Stimulated activated CD4-positive, alpha-beta T cell treated with anti-CD3 and anti-CD28 coated beads, Interleukin-1b, Interleukin-23, amount 100 ng/mL, for 1 hour (primary cell): ENCODE measurements at places on chromosomes 7 and 10.

DNA sequence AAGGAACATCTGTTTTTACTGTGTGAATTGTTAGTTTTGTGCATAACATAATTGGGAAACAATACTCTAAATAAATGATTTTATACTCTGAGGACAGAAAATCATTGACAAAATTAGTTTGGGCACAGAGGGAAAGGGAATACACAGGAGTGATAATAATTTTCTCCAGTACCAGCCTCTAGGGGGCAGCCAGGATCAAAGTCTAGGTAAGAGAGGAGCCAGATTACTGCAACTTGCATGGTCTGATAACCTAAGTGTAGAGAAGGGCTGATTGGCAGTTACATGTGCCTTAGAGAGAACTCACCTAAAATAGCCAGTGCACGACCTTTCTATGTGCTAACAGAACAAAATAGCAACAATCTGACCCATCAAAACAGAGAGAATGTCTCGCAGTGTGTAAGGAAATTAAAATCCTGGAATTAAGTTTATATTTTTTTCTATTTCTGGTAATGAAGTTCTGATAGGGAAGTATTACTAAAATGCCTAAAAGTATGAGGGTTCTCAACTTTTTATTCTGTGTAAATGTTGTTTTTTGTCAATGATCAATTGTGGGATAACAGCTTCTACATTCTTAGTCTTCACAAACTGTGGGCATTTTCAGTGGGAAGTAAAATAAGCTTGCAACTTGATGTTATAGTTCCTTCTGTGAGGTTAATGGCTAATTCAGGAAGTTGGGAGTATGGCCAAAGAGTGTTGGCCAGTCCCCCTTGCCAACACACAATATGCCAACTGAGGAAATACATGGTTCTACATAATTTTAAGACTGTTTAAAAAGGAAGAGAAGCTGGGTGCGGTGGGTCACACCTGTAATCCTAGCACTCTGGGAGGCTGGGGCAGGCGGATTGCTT lies 66.4 kb downstream of the EXOC6 start:
- DNase-seq: peak; percentile 16

- DNase-seq: peak; percentile 60
Observed at GRCh38 chr7:44638611-44639557, 32.5 kb downstream of the OGDH start.

GRCh38 chr10:5648494-5649457 lies 17.6 kb downstream of the ASB13 start:
- DNase-seq: no peak

DNA sequence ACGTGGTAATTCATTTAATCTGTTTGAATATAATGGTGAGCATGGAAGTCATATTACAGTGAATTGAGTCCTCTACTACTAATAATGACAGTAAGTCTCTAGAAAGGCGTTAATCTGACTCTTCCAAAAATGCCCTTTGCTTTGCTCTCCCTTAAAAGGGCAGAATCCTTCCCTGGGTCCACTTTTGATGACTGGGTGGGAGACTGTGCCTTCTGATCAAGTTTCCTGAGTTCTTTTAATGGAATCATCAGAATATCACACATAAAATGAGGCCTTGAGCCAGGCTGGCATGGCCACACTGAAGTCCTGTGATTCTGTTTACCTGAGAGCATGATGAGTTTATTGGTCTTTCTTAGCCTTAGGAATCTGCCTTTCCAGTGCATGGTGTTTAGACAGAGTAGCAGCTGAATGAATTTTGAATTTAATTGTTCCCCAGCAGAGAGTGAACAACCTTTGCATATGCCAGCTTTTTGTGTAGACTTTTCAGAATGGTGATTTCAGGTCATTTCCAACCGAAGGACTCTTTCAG lies 33.3 kb downstream of the PAPSS2 start:
- no peak for DNase-seq

DNA sequence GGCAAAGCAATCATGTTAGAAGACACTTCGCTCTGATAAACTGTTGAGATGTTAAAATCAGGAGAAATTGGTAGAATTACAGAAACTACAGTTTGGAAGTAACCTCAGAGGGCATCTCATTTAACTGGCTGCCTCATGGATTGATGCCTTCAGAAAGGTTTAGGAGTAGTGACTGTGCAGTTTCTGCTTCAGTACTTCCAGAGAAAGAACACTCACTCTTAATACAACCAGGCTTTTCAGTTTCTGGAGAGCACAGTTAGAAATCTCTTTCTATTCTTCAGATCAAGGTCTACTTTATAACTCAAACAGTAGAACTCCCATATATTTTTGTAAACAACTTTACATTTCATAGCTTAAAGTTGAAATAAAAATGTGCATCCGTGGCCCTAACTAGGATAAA lies 1358.9 kb upstream of the LRRTM3 start:
- no peak for DNase-seq

GRCh38 chr7:137873979-137874777 lies 27.4 kb upstream of the DGKI start:
- no peak for DNase-seq

DNA sequence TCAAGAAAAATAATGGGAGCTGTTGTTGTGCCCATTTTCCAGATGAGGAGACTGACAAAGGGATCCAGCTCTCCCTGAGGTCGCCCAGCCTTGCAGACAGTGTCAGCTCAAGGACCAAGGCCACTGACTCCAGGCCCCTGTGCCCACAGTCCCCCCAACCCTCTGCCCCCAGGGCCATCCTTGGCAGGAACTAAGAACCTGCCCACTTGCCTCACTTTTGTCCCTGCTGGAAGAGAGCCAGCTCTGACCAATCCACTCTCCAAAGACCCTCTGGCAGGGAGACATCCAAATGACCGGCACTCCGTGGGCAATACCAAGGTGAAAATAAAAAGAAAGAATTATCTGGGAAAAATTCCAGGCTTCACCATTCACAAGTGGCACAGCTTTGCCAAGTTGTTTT lies 101.3 kb downstream of the TCERG1L start:
- no peak for DNase-seq

- no peak for DNase-seq
Observed at GRCh38 chr10:15112657-15113056, 15.5 kb downstream of the RPP38 start.

DNA sequence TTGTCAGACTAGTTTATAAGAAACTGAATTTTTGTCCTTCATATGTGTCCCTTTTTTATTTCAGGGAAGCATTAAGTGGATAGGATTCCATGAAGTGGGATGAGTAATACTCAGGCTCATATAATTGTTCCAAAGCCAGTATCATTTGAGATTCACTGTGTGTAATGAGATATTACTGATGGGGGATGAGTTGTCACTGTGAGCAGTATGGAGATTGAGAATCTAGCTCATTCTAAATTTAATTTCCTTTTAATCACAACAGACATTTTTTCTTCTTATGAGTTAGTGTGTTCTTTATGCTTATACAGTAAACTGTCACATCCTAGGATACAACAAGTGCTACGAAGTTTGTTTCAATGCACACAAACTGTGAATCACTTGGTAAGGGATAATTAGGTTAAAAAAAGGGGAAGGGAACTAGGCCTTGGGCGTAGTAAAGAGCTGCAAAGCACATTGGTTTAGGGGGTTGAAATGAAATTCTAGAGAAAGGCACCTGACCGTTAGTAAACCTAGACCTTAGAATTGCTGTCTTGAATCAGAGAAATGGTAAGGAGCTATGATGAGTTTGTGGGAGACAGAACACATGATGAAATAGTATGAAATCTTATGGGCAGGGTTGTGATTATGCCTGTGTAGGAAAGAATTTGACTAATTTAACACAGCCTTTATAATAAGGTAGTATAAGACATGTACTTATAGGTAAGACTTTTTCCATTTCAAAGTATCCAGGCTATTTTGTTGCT lies 153.4 kb downstream of the MLLT10 start:
- no peak for DNase-seq

DNA sequence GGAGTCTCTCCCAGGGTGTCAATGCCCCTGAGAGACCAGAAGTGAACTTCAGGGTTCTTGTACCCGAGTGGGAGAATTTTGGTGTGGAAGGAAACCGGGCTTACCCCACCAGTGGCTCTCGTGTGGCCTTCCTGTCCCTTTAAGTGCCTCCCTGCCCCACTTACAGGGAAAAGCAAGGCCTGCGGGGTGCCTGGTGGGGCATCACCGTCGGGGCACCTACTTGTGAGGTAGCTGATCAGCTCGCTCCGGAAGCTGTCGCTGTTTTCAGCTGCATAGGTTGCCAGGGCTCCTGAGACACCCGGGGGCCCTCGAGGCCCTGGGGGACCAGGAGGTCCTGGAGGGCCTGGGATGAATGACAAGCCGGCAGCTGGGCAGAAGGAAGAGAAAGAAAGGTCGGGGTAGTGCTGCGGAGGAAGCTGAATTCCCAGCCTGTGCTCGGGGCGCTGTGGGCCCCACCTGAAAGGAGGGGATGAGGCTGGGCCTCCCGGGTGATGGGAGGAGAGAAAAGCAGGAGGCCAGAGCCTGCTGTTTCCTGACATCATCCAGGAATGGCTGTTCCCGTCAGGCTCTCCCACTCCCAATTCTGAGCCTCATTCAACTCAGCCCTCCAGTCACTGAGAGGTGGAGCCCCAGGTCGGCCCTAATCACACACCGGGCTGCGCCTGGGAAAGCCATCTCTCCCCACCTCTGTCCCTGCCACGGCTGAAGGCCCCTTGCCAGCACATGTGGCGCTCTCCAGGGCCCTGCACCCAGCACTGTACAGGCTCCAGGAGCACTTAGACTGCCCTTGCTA lies 51.1 kb downstream of the COL17A1 start:
- no peak for DNase-seq

DNA sequence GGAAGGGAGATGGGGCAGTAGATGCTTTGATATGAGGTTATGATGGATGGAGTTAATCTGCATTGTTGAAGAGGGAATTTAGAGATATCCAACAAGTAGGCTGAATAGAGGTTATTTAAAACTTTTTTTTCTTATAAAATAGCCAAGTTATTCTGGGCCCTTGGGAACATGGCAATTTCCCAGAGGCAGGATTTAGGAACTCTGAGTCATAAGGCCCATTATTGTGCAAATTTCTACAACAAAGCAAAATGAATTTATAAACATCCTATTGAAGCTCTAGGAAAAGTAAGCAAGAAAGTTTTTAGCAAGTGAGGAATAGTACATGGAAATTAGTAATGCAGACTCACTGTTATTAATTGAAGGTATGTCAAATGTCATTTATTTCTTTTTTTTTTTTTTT lies 160.9 kb upstream of the NPY start:
- no peak for DNase-seq

DNA sequence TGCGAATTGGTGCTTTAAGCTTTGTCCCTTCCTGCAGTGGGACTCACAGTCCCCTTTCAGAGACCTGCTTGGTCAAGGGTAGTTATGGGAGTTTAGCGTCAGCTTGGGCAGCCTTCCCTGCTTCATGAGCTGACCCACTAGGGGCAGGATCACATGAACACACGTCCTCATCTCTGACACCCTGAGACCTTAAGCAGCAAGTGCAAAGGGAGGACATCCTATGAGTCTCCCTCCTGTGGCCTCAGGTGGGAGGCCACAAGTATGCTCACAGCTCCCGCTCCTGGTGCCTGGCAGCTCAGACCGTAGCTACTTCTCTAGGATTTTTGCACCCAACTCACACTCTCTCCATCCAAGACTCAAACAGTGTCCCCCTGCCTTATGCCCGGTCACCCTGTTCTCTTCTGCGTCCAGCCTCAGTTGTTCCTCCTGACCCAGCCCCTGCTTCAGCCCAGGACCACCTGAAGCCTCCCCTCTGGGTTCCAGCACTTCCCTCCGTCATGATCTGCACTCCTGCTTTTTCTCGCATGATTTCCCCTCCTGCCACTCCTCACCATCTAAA lies 136.6 kb upstream of the FAM20C start:
- DNase-seq: no peak

DNA sequence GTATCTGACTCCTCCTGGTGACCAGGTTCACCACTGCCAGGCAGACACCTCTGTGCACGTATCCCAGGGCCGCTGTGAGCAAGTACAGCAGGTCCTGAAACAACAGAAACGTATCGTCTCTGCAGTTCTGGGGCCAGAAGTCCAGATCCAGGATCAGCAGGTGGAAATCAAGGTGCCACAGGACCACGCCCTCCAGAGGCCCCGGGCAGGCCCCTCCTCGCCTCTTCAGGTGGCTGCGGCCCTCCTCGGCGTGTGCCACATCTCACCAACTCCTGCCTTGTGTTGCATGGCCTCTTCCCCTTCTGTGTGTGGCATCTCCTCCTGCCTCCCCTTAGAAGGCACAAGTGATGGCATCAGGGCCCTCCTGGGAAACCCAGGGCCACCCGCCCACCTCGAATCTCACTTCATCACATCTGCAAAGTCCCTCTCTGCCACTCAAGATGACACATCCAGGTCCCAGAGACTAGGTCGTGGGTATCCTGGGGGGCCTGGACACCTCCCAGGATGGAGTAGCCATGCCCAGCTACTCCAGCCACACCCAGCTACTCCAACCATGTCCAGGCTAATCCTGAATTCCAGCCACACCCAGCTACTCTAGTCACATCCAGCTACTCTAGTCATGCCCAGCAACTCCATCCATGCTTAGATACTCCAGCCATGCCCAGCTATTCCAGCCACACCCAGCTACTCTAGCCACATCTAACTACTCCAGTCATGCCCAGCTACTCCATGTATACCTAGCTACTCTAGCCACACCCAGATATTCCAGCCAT lies 52.6 kb upstream of the DNAAF5 start:
- DNase-seq: no peak

GRCh38 chr7:64308016-64308270 lies 5.8 kb upstream of the ZNF736 start:
- DNase-seq: no peak

DNA sequence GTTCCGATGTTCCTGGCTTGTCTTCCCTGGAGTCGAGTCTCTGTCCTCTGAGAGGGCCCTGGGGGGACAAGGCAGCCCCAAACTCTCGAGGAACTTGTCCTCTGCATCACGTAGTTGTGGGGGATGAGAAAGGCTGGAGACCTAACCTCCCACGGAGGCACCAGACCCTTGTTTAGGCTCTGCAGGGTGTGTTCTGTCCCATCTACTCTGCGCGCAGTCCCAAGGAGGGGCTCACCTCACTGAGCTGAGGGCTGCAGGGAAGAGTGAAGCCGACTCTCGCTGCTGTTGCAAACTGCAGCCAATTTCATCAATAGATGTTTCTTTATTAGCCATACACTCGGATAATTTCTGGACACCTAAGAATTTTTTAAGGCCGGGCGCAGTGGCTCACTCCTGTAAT lies 186.7 kb upstream of the ADARB2 start:
- no peak for DNase-seq

DNA sequence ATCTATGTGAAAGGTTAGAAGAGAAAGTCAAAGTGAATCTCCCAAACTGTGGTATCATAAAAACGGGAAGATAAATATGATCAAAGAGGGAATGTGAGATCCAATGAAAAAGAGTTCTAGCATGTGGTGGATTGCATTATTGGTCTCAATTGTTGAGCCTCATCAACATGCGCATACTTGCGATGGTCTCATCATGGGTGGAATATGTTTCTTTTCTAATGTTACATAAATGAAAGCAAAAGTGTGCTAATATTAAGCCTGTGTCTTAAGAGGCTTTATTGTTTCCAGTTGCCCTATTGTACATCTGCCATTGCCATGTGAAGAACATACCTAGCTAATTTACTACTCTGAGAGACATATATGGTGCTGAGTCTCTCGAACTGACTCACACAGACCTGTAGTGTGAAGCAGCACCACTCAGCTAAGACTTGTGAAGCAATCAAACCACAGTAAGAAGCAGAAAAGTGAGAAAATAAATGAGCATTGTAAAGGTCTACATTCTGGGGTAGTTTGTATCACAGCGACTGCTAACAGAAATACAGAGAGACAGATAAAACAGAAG lies 645.5 kb upstream of the PCDH15 start:
- DNase-seq: no peak
